Astrocyte (in vitro differentiated cells and primary cell): ENCODE measurements at places on chromosomes 1 and 21.

DNA sequence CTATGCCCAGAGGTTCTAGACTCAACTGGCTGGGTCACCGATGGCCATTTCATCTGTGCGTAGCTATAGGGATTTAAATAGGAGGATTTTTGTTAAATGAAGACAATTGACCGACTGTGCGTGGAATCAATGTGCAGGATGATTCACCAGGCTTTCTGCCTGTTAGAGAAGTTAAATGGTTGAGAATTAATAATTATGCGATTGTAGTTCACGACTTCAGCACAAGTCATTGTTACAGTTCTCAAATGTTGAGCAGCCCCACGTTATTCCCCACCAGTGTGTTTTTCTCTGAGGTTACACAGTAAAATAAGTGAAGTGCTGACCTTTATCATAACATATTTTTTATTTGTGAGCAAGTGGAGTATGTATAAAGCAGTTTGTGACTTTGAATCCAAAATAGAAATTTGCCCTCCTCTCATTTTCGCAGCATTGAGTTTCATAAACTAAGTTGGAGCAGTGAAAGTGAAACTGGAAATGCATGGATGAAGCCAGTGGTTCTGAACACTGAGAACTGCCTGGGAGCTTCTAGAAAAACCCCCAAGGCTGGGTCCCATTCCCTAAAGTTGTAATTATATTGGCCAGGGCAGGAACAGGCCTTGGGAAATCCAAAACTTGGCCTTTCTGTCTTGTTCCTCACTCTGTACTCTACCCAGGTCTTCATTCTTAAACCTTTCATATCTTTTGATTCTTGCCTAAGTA is 102.6 kb downstream of the GALNT2 start:
- no peak for DNase-seq

- peak; percentile 81 for DNase-seq
Measured at GRCh38 chr1:87435484-87435883, 106.8 kb downstream of the LMO4 start.

DNA sequence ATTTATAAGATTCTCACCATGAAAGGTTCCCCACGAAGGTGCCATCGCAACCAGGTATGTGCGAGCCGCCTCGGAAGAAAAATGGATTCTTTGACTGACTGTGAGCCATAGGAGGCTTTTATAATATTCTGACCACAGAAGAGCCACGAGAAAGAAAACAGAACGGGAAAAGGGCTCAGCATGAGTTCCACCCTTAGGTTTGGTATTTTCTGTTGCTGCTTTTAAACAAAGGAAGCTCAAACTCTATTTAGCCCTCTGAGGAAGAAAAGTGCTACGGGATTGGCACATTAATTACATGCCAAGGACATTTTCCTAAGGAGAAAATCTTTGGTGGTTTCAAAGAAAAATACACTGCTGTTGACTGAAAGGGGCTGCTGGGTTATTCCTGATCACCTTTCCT is 39.3 kb downstream of the MIS18A start:
- no peak for DNase-seq

- no peak for DNase-seq
Measured at GRCh38 chr1:179298952-179299351, 5.4 kb downstream of the SOAT1 start.

DNA sequence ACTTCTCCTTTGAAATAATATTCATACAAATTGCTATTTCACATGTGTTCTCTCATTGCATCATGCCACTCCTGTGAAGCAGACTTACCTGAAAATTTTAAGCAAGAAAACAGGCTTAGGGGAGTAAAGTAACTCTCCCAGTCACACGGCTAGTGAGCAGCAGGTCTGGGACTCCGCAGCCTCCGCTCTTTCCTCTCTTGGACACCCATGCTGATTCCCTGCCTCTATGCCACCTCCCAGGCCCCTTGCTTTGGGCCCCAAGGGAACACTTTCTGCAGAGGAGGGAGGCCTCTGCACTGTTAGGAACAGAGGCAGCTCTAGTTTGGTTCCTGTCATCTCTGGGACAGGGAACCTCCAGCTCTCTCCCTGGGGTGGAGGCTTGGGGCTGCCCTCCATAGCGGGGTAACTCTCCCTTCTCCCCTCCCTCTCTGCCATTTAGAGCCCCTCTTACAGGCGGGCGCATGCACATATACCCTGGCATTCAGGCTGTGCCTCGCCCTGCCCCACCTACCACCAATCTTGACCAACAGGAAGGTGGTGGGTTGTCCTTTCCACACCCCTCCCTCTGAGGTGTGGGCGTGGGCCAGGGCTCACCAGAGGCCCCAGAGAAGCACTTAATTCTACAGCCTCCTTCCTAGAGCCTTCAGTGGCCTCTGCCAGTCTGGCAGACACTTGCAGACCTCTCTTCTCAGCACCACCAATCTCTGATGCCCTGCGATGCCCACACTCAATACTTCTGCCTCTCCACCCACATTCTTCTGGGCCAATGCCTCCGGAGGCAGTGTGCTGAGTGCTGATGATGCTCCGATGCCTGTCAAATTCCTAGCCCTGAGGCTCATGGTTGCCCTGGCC is at the start of gene RXFP4:
TSS of gene RXFP4 (plus strand) at position 646 of the 852 bp plus-strand sequence. CDS start at position 718, 72 bp downstream.
- peak; percentile 14 for DNase-seq

GRCh38 chr1:172967936-172968335 is 82.8 kb downstream of the TNFSF18 start:
- DNase-seq: no peak

- DNase-seq: no peak
Measured at GRCh38 chr1:8378178-8378577, 60.3 kb downstream of the SLC45A1 start.

DNA sequence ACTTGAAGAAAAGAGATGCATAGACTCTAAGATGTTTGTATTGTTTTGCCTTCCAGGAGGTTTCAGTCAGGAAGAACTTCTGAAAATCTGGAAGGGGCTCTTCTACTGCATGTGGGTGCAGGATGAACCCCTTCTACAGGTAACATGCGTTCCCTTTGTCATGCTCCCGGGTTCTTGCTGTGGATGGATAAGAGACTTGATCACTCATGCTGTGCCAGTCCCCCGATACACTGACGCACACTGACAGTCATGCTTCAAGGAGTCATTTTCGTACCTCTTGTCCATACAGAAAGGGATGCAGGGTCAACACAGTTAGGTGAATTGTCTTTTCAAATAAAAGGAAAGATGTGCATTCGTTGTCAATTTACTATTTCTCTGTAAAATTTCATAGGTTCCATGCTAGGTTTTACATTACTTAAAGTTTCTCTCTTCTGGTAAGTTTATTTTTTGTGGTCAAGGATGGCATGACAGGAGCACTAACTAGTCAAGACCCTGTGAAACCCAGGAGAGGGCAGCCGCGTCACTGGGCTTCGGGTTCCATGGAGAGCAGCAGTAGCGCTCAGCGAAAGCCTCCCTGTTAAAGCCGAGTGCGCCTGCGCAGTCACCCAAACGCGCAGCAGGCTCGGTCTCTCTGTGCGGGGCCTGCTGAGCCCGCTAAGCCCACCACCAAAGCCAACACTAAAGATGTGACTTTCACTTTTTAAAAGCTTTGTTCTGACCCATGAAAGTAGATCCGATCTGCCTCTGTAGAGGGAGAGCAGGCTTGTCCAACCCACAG is 10.7 kb downstream of the RRP1B start:
- DNase-seq: no peak

DNA sequence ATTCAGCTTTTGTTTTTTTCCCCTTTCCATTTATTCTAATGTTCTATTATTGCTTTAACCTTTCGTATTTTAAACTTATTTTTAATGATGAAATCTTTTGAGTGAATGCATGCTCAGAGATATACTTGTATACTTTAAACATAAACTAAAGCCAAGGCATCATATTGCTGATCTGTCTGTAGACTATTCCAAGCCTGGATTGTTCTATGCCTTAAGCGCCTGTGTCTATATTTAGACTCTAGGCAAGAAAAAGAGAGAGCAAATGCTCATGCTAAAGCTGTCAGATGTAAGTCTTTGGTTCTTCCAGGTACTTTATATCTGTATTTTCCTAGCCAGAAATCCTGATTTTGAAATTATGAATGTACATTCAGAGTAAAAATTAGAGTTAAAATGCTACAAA is 14.4 kb downstream of the SH3GLB1 start:
- no peak for DNase-seq

- DNase-seq: no peak
Measured at GRCh38 chr1:173176246-173176645, 30.9 kb downstream of the TNFSF4 start.

GRCh38 chr1:44040418-44040817 is 9.2 kb upstream of the SLC6A9 start:
- no peak for DNase-seq

GRCh38 chr1:186901631-186902030 is 72.9 kb downstream of the PLA2G4A start:
- peak; percentile 44 for DNase-seq

GRCh38 chr1:178382372-178382771 is 114.4 kb downstream of the CLEC20A start:
- no peak for DNase-seq

- DNase-seq: no peak
Measured at GRCh38 chr1:198199105-198199504, 42.3 kb downstream of the NEK7 start.

DNA sequence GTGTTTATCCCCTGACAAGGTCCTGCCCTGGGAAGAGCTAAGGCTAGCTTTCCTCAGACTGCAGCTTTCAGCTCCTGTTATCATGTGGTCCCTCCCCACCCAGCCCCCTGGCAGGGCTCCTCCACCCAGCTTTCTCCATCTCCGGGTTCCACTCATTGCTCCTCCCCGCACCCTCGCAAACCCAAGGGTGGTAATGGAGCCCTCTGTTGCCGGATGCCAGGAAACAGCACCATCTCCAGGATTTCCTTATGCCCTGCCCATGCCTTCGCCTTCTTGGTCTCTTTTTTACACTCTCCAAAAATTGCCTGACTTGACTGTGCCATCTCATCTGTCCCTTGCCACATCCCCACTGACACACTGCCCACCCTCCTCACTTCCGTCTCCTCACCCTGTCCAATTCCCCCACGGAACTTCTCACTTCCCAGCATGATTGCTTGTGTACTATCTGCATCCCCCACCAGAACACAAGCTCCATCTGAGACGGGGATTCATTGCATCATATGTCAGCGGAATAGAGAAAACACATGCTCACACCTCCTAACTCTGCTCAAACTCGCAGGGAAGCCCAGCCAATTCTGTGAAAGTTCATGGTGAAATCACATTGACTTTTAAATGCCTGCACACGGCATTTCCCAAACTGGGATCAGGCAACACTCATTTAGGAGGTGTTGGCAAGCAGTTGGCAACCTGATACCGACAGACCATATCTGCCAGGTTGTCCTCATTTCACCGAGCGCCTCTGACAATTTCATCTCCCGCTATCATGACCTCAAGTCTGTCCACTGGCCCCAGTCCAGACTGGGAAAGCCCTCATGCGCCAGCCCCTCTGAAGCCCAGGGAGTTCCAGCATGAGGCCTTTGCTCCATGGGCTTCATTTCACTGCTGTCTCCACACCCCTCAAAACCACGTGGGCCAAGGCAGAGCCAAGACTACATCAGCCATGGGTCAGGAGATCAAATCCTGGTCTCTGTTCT is 201.1 kb downstream of the MATN1 start:
- DNase-seq: peak; percentile 63

- peak; percentile 56 for DNase-seq
Measured at GRCh38 chr21:17688912-17689874, 76.5 kb upstream of the BTG3 start.

- DNase-seq: no peak
Measured at GRCh38 chr1:96887501-96887900, 165.9 kb downstream of the PTBP2 start.

GRCh38 chr1:15305468-15305770 is 58.4 kb downstream of the FHAD1 start:
- DNase-seq: peak; percentile 53

GRCh38 chr1:167538657-167539056 is 14.9 kb downstream of the CREG1 start:
- no peak for DNase-seq

DNA sequence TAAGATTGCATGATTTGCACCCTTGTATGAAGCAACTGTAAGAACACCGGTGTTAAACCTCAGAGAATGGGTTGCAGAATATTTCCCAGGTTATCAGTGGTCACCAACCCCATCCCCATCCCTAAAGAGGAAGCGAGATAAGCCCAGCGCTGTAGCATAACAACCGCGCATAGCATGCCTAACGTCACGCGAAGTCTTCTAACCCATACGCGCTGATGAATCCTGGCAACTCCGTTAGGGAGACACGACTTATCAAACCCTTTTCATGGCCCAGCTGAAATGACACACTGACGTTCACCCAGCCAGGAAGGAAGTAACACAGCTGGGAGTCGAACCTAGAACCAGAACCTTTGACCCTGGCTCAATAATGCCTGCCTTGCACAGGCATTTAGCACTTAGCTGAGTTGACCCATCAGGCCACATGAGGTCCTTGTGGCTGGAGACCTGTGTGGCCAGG is 24.2 kb downstream of the TMEM51 start:
- no peak for DNase-seq

GRCh38 chr1:201397675-201398074 is 1.4 kb downstream of the LAD1 start:
- no peak for DNase-seq

DNA sequence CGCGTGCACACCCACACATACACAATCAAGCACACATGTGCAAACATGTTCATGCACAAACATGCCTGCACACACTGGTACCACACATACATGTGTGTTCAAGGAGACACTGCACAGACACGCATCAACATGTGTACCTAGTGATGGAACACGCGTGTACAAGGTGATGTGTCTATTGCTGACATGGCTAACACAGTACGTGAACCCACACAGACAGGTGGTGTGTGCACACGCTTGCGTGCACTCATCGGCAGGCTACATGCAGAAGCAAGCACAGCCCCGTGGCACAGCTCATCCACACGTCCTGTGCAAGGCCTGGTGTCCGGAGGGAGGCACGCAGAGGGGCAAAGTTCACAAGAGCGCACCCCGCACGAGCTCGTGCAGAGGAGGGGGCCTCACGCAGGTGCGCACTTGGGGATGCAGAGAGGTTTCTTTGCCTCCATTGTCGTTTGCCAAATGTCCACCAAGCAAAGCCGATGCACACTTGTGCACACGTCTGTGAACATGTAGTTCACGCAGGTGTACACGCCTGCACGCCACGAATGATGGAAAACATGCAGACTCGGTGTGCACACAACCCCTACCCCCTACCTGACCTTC is 969 bp downstream of the ACAP3 start:
- no peak for DNase-seq

- DNase-seq: no peak
Measured at GRCh38 chr1:229272164-229273158, 1.6 kb downstream of the RAB4A start.

GRCh38 chr1:27341525-27342252 is at the start of gene SYTL1:
SYTL1 (plus strand) TSS chr1:27342022; CDS start chr1:27345335, 3,313 bp downstream.
- DNase-seq: peak; percentile 53

GRCh38 chr1:84509029-84509428 is 2.6 kb upstream of the GNG5 start:
- no peak for DNase-seq

- DNase-seq: no peak
Measured at GRCh38 chr1:168726281-168726680, 2.7 kb downstream of the DPT start.
